ENCODE measurements at places on chromosomes 12 and 14.

DNA sequence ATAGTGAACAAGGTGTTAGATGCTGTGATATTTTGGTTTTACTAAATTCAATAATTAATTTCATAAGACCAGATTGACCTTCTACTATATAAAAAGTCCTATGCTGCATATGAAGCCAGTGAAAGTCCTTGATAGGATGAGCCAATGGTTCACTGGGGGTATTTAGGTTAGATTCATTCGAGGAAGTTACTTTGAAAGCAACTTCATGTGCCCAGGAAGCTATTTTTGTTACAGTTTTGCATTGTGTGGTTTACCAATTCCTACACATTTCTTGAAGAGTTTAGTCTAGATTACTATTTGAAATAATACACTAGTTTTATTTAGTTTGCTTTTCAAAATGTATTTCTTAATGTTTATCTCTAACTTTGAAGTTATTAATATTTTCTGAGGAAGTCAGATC lies 58.5 kb upstream of the RMST start:
- DNase-seq = no peak

GRCh38 chr12:111437816-111438454 lies 32.2 kb downstream of the SH2B3 start:
- peak; percentile 84 for DNase-seq

- DNase-seq = no peak
Observed at GRCh38 chr12:69423037-69423905, 46.9 kb upstream of the FRS2 start.

- no peak for DNase-seq
Observed at GRCh38 chr14:104367866-104368750, 211.5 kb upstream of the C14orf180 start.

GRCh38 chr14:71705460-71705859 lies 226.8 kb upstream of the RGS6 start:
- DNase-seq = no peak

DNA sequence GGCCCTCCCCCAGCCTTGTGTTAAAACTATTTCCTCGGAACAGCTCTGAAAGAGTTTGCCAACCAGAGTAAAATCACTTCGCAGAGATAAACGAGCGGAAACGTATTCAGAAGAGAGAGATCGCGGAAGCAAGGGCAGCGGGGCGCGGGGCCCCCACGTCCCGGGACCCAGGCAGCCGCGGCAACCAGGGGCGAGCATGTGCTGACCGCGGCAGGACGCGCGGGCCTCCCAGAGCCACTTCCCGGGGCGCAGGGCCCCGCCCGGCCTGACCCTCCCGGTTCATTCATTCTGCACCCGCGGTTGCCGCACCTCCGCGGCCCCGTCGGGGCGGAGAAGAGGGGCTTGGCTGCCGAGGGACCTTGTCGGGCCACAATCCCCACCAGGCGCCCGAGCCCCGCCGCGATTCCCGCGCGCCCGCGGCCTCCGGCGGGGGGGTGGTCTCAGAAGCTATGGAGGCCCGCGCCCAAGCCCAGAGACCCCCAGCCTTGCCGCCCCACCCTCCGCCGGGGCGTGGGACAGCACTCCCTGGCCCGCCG lies 598 bp downstream of the UBE2N start:
- peak; percentile 33 for DNase-seq

DNA sequence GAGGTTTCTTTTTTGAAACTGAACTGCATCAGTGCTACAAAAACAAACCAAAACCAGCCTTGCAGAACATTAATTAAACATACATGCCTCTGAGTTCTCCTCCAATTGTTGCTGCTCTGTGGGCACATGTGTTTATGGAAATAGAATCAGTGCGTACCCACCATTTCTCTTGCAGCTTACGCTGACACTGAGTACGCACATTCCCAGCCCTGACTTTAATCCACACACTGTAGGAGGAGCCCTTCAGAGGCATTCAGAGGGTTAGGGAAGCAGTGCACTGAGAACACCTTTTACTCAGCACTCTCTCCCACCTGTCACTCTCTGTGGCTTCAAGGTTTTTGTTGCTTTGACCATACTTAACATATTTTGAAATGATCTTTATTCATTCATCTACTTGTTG lies 250.5 kb upstream of the PWP1 start:
- no peak for DNase-seq

DNA sequence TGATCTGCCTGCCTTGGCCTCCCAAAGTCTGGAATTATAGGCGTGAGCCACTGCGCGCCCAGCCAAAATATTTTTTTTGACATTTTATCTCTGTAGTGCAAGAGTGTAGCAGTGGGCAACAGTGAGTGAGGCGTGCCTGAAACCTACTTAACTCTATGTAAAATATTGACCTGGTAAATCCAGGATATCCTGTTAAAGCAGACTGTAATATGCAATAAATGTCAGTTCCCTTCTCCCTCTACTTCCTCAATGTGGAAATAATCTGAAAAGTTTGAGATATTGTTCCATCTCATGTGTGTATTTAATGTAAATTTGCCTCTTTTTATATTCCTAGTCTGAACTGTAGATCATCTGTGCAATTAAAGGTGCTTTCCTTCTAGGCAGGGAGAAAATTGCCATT lies 9.5 kb upstream of the CDK17 start:
- no peak for DNase-seq

- no peak for DNase-seq
Observed at GRCh38 chr12:12399776-12400305, 43.0 kb downstream of the BORCS5 start.

- no peak for DNase-seq
Observed at GRCh38 chr14:101834800-101835547, 73.5 kb downstream of the PPP2R5C start.

DNA sequence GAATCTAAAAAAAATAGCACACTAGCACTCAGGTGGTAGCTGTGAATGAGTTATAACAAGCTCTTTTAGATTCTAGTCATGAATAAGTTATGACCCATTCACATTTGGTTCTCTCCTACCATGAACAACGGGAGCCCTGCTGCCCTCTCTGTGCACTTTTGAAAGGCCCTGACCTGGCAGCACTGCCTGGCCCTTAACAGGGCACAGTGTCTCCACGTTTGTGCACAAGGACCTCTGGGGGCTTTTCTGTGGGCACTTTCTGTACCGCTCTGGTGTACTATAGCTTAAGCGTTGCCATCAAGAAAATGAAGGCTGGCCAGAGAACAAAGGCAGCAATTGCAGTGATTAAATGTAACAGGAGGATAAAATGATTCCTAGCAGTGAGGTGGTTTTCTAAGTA lies 21.2 kb downstream of the CCDC92 start:
- no peak for DNase-seq

- DNase-seq = no peak
Observed at GRCh38 chr12:57219993-57220754, 3.6 kb downstream of the NXPH4 start.

DNA sequence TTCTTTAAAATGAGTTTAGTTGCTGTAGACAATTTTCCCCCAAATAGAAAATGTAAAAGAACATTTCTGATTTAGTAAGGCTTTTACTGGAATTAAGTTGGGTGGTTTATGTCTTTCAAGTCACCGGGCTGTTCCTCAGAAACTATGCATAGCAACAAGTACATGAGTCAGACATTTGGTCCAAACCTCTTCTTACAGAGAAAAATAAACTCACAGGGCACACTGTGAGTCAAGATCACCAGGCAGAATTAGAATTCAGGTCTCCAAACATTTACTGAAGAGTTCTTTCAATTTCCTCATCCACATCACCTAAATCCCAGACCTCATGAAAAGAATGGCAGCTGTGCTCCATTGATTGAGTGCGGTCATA lies 476.1 kb upstream of the SOX5 start:
- DNase-seq = no peak

- no peak for DNase-seq
Observed at GRCh38 chr14:99224116-99224910, 47.7 kb downstream of the BCL11B start.

- no peak for DNase-seq
Observed at GRCh38 chr14:75059642-75060041, 4.2 kb downstream of the ACYP1 start.

GRCh38 chr14:68193970-68194681 lies 374.5 kb downstream of the RAD51B start:
- no peak for DNase-seq

DNA sequence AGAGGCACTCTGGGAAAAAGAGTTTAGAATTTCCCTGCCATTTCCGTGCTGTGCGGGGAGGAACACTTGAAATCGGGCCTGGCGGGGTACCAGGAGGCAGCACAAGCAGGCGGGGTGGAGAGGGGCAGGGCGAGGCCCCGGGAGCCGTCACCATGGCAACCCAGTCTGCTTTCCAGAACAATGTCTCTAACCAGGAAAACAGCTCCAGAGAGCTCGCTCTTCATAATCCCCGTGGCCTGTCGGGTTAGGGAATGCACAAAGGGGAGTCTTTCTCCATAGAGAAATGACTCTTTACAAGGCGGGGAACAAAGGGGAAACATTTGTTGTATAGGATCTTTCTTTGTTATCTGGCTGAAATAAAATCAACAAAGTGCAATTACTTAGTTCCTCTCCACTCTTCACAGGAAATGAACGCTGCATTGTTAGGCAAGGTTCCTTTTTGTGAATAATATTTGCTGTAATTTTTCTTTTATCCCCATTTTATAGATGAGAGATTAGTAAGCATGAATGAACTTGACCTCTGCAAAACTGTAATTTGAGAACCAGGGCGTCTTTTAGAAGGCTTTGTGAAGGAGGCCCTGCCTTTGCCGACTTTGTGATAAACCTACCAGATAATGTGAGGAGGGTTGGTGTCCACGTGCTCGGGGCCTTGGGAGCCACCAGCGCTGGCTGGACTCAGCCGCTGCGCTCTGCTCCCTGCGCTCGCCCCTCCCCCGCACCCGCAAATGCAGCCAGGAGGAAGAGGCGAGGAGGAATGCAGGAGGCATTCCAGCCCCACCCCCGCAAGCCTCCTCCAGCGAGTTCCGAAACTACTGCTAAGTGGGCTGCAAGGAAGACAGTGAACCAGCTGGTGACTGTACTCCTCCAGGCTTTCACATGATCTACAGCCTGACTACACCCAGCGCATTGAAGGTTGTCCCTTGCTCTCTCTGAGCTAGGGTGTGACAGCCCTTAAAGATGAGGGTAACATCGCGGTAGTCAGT lies 105.2 kb upstream of the ATF7IP start:
- no peak for DNase-seq

- DNase-seq = peak; percentile 58
Observed at GRCh38 chr12:82019533-82019932, 260.4 kb upstream of the PPFIA2 start.

GRCh38 chr12:76552343-76552938 lies 7.1 kb downstream of the OSBPL8 start:
- no peak for DNase-seq

DNA sequence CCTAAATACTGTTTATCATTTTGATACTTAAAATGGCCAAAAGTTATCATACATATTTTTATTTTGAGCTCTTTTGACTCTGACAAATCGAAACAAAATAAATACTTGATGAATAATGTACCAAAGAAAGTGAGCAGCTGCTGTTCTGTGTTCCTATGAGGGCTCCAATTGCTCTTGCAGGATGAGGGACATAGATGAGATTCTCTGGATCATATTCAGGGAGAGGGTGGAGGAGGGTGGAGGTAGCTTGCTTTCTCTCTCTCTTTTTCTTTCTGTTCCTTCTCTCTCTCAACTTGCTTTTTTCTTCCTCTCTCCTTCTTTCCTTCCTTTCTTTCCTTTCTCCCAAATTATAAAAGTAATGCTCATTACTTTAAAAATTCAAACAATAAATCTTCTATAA lies 8.9 kb upstream of the MYH7 start:
- no peak for DNase-seq

DNA sequence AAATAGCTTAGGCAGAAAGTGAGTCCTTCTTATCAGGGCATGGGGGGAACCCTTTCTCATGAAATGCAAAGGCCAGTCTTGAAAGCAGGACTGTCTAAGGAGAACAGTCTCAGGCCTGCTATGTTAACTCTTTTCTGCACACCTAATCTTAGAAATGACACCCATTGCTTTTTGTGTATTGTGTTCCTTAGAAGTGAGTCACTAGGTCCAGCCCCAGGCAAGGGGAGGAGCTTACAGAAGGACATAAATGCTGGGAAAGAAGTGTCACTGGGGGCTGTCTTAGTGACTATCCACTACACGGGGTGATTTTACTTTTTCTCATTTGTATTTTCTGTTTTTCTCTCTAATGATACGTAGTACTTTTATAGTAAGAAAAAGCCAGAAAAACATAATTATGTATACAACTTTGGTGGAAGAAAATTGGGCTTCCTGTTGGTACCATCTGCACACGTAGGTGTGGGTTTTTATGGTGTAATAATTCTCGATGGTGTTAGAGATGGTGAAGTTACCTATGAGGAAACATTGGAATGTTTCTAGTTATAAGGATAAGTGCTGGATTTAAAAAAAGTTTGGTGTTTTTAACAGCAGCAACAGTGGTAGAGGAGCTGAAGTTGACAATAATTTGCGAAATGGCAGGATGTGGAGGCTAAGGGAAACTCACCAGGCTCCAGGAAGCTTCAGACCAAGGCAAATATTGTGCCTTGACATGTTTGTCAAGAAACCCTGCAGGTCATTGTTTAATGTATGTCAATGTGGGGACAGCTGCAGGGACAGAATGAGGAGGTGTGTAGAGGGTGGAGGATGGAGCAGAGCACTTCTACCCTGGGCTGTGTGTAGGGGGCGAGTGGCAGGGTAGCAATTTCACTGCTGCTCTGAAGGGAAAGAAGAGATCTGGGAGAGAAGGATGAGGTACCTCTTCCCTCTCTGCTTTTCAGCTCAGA lies 214.9 kb downstream of the KTN1 start:
- DNase-seq = peak; percentile 5

DNA sequence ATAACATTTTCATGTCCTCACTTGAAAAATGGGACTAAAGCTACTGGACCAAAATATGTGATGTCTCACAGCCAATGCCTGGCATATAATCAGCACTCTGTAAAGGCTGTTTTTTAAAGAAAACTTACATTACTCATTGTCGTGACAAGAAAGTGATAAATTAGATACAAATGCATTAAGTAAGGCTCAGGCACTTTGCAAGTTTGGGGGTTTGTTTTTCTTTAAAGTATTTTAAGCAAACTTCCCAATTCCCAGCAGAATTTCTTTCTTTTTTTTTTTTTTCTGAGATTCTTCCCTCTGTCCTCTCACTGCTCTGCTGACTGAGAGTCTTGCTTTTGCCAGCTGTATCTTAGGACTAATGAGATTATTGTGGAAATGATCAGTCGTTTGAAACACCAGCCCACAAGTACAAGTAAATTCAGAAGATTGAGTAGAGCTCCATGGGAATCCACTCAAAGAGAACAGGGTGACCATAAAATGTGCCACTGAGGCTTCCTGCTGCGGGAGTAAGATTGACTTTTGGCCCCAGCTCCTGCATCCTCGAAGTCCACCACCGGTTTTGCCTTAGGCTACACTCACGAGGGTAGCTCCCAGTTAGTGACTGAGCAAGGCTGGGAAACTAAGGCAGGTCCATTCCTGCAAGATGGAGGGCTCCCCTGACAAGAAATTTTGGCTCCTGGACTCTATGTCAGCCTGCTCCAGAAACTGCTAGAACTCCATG lies 82.8 kb downstream of the TMTC1 start:
- DNase-seq = no peak

All from OCI-M1 (cell line).